Stimulated activated CD4-positive, alpha-beta T cell treated with anti-CD3 and anti-CD28 coated beads, Interleukin-1b, Interleukin-23, amount 100 ng/mL, for 24 hours (primary cell): ENCODE measurements at places on chromosomes 11 and 22.

DNA sequence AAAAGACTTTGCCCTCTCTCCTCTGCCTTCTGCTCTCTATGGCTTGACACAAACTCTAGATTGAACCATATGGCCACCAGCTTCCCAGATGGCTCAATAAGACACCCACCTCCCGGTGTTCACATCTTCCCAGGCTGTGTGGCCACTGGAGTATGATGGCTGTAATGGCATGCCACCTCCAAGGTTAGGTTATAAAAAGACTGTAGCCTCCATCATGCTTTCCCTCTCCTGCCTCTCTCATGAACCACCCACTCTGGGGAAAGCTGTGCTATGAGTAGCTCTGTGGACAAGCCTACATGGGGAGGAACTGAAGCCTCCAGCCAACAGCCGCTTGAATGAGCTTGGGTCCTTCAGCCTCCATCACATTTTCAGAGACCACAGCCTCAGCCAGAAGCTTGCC is 479.2 kb downstream of the MIAT start:
- no peak for DNase-seq

DNA sequence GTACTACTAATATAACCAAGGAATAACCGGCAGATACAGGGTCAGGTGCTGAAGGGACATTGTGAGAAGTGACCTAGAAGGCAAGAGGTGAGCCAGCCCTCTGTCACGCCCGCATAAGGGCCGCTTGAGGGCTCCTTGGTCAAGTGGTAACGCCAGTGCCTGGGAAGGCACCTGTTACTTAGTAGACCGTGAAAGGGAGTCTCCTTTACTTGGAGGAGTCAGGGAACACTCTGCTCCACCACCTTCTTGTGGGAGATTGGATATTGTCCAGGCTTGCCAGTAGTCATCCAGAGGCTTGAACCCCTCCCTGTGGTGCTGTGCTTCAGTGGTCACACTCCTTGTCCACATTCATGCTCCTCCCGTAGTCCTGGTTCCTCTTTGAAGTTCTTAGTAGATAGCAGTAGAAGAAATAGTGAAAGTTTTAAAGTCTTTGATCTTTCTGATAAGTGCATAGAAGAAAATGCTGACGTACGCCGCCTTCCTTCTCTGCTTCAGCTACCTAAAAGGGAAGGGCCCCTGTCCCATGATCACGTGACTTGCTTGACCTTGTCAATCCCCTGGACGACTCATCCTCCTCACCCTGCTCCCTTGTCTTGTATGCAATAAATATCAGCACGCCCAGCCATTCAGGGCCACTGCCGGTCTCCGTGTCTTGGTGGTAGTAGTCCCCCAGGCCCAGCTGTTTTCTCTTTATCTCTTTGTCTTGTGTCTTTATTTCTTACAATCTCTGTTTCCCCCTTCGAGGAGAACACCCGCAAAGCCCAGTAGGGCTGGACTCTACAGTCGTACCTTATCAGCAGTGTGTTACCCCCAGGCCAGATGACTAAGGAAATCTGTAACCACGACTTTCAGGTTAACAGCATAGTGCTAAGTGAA is 6.1 kb downstream of the NUP50 start:
- DNase-seq = no peak

DNA sequence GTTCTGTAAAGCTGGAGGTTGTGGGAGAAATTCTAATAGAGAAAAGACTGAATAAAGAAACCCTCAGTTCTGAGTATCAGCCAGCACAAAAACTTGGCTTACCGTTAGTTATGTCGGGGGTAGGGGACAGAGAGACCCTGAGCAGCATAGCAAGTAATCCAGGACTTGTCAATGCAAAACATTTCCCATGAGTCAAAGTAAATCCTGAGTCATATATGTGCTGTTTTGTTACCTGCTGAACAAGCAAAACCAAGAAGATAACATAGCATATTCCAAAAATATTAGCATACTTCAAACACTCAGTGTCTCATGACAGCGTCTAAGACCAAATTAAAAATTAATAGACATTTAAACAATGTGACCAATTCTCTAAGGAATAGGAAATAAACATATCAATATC is 75.1 kb upstream of the LUZP2 start:
- no peak for DNase-seq

DNA sequence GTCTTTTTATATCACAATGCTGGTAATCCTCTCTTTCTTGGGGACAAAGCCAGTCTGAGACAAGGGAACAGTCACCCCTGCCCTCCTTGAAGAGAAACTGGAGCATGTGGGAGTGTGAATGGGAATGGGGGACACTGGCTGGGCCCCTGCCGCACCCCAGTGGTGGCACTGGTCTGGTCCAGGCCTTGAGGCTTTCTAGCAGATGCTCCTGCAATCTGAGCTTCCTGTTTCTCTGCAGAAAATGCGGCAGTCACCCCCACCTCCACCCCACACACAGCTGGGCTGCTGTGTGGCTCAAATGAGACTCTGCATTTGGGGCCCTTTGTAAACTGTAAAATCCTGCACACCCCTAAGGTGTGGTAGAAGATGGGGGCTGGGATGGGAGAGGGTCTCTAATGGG is 6.6 kb upstream of the MARK2 start:
- no peak for DNase-seq

DNA sequence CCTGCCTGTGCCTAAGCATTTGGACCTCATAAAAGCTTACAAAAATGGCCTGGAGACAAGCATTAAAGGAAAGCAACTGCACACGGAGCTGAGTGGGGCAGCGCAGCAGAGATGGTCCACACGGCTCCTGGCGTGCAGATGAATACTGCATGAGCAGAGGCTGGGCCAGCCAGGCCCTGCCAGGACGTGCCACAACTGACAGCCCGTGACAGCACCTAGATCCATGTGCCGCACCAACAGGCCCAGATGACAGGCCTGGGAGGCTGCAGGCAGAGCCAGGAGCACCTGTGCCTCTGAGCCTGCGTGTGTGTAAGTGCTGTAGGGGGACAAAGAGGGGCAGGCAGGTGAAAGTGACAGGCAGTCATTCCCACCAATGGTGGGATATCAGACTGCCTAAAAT is 33.4 kb downstream of the MICAL3 start:
- no peak for DNase-seq

- no peak for DNase-seq
Measured at GRCh38 chr11:110147962-110148709, 54.9 kb downstream of the ZC3H12C start.

DNA sequence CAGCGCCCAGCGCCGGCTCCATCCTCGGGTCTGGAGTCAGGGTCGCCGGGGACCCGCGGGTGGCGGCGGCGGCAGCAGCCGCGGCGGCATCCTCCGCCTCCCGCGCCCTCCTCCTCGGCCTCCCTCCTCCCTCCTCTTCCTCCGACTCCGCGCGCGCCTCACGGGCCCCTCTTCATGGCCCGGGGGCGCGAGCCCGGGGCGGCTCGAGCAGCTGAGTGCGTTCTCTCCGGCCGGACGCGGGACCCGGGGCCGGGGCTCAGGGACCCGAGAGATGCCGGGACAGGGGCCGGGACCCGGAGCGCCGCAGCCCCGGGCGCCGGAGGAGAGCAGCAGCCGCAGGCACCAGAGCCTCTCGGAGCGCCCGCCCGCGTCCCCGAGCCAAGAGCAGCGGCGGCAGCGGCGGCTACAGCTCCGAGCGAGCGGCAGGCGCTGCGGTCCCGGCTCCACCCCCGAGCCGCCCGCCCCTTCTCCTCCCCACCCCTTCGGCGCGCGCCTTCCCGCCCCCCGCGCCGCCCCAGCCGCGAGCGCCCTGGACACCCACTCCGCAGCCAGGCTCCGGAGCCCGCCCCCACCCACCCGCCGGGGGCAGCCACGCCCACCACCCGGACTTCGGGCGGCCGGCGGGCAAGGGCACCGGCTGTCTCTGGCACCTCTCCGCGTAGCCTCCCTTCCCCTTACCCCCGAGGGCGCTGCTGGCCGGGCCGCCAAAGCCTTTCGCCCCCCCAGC is at the start of gene CHST1:
Gene CHST1, minus strand, starts transcription at position 417 of the 727 bp plus-strand sequence. CDS start 14,699 bp downstream, outside the sequence.
- peak; percentile 34 for DNase-seq

DNA sequence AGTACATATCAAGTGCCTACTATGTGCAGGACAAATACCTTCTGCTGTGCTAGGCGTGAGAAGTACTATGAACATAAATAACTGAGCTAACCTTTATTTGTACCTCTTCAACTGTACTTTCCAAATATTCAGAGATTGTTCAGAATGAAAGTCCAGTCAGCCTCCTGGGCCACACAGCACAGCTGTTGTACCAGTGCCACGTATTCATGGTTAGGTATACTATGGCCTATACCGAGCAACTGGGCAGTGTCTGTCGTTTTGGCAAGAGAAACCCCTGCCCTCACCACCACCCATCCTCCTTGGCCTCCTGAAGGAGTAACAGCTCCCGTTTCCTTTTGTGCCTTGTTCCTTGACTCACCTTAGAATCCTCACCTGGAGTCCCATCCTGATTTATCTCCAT is 53.0 kb downstream of the RASSF10 start:
- no peak for DNase-seq

GRCh38 chr11:128469220-128469619 is 118.1 kb downstream of the ETS1 start:
- DNase-seq = no peak

DNA sequence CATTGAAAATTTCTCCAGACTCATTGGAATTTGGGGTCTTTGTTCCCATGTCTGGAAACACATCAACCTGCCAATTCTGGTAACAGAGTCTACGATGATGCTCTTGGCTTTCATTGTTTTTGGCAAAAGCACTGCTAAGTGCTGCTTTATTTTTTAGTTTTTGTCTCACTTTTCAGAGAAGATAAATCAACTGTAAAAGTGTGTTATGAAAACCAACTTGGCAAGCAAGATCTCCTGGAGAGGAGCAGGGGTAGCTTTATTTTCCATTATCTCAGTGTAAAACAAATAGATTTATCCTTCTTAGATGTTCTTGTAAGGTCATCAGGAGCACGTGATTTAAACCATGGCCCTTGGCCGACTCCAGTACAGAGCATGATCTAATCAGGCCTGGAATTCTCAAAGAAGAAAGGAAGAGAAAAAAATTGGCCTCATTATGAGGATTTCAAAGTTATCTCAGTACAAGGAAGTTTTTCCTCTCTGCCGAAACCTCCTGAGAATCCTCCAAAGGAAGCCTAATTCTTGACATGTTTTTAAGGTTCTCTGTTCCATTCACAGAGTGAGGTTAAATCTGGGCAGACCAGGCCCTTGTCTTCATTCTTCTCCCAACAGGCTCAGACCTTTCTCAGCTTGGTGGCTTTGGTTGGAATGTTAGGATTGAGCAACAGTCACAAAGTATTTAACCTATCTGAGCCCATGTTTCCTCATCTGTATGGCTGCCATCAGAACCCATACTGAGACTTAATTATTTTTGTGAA is 16.4 kb upstream of the PAMR1 start:
- DNase-seq = no peak

DNA sequence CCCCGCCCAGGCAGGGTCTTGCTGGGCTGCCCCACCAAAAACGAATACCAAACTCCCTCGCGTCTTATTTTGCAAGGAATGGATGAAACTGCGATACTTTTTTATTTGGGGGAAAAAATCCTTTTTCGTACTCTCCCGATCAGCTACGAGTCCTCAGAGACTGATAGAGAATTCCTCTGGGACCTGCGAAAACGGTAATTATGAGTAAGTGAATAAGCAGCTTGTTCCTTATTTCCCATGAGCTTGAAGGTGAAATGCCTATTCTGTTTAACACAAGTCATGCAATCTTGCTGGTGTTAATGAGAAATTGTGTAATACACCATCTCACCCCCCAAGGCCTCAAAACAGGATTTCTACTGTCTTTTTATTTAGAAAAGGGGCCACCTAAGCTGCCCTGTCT is 5.5 kb downstream of the GRK3 start:
- no peak for DNase-seq

DNA sequence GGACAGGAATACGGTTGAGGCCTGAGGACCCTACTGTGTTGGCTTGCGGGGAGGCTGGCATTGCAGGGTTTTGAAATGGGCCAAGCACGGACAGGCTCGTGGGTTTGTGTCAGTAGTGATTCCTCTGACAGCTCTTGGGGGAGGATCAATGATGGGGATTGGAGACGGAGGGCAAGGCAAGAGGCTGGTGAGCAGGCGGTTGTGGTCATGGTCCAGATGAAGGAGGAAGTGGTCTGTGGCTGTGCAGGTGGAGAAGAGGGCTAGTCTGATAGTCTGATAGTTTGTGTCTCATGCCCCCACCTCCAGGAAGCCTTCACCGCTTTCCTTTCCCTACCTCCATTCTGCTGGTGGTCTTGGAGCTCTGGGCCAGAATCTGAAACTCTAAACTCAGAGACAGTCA is 3.0 kb downstream of the MAFF start:
- no peak for DNase-seq

GRCh38 chr11:63572026-63572688 is 9.0 kb upstream of the PLAAT2 start:
- no peak for DNase-seq

GRCh38 chr11:1870721-1871466 is 18.0 kb downstream of the LSP1 start:
- no peak for DNase-seq

DNA sequence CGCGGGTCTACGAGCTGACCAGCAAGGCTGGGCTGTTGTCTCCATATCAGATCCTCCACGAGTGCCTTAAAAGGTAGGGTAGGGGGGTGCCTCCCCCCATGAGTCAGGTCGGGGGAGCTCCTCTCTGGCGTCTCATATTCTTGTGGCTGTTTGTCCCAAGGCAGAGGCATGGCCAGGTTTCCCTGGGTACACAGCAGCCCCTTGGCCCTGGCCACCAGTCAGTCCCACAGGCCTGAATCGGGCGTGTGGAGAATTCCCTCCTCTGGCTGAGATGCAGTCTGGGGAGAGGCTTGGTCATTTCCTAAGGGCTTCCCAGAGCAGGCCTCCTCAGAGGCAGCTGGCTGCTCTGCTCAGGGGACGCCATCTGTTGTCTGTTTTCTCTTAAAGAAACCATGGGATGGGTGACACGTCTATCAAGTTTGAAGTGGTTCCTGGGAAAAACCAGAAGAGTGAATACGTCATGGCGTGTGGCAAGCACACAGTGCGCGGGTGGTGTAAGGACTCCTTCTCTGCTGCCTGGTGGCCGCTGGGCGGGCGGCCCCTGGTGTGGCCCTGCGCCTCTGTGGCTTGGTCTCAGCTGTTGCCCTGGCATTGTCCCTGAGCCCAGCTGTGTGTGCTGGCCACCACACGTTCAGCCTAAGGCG is 9.6 kb upstream of the RANBP1 start:
- DNase-seq = no peak

DNA sequence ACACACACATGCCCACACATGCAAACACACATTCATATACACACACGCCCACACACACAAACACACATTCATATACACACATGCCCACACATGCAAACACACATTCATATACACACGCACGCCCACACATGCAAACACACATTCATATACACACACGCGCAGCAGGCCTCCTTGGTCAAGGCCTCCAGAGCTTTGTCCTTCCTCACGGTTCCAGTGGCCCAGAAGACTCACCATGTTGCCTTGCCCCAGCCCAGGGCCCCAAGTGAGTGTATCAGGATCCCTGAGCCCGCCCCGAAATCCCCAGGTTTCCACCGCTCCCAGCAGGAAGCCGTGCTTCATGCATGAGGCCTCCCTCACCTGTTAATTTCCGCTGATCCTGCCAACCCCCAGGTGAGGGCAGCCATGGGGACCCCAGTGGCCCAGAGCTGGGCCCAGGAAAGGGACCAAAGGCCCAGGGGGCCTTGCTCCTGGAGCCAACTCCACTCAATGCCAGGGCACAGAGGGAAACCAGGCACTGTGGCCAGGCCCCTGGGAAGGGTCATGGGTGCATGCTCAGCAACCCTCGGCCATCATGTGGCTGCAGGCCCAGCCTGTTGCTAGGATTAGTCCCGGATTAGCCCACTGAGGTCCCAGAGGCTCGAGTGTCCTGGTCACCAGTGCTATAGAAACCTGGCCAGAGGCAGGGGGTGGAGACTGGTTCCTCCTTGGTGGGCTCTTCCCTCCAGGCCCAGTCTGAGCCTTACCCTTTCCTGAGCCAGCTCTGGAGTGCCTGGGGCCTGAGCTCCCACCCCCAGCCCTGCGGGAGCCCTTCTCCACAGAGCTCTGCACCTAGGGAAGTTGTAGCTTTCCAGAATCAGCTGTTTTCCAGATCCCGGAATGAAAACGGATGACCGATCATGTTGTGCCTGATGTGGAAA is 34.4 kb downstream of the IGF2 start:
- DNase-seq = no peak
